ENCODE measurements at places on chromosomes 4 and X.
A peak's percentile ranks its signal among the peaks of the same experiment; 100 is the strongest.

DNA sequence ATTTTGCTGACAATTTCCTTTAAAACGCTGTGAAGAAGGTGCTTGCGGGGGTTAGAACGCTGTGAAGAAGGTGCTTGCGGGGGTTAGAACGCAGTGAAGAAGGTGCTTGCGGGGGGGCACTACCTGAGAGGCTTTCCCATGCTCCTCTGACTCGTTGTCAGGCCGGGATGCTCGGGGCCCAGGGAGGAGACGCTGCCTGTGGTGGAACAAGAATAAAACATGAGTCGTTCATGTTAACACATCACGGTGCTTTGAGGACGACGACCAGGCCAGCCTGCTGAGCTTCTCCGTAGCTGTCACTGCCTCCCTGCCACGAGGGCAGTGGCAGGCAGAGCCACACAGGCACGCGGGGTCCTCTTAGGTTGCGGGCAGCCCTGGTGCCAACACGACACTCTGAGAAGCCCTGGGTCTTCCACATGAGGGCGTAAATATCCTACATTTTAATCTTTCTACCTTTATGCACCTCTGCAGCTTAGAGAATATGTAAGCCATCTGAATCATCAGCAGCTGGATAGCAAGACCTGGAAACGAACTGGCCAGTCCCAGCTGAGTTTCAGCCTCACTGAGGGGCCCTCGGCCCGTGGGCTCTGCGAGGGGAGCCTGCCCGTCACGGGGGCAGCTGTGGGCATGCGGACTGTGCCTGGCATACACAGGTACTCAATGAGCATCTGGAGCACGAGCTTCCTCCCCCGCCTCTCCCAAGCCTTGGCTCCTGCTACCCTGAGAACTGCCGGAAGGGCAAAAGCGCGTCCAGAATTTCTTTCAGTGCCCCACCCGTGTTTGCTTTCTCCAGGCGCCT, 47.0 kb downstream of the FGFRL1 start:
- DNase-seq, result no peak

- no peak for DNase-seq
These were observed 102.7 kb upstream of the SLC7A11 start for GRCh38 chr4:138344851-138345250.

GRCh38 chr4:3128976-3129375, 54.5 kb downstream of the HTT start:
- no peak for DNase-seq

- DNase-seq, result peak; percentile 68
These were observed 114.5 kb upstream of the RBPJ start for GRCh38 chr4:26206339-26206738.

DNA sequence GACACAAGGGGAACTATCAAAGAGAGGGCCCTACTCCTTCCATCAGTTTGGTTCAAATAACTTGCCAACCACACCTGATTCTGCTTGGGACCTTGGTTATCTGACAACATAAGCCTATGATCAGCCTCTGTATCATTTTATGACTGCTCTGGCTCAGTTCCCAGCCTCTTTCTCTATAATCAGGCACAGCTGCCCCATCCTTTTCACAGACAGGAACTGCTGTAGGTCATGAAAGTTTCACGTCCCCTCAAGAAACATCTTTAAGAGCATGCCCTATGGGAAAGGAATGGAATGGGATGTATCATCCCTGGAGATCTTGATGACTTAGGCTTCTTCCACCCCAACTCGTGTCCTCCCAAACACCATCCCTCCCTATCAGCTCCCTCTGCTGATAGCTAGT, 243.4 kb downstream of the AR start:
- DNase-seq, result no peak

DNA sequence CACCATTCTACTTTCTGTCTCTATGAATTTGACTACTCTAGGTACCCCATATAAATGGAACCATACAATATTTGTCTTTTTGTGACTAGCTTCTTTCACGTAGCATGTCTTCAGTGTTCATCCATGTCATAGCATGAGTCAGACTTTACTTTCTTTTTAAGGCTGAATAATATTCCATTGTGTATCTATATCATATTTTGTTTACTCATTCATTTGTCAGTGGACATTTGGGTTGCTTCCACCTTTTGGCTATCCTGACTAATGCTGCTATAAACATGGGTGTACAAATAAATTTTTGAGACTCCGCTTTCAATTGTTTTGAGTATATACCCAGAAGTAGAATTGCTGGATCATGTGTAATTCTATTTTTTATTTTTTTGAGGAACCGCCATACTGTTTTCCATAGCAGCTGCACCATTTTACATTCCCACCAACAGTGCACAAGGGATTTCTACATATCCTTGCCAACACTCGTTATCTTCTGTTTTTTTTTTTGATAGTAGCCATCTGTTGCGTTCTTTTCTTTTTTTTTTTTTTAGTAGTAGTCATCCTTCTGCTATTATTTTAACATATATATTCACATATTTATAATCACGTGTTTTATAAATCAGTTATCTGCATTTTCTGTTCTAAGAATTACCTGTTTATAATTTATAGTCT, 158.0 kb upstream of the MED14 start:
- no peak for DNase-seq

GRCh38 chr4:100288811-100289529, 98.7 kb upstream of the DDIT4L start:
- no peak for DNase-seq

DNA sequence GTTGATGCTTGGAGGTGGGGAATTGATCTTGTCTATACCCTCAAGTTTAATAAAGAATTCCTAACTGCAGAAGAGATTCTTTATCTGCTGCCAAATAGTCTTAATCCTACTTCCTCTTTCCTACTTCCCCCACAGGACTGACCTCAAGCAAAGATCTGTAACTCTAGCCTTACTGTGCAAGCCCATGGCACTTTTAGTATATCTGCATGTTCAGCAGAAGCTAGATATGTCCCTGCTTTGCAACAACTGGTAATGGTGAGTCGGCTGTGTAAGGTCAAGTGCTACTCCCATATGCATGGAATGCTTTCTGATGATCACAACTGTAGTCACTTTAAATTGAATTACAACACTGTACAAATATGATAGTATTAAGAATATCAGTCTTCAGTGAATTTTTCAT, 26.3 kb upstream of the PDS5A start:
- peak; percentile 34 for DNase-seq
